Omental fat pad (tissue), 4 donors: ENCODE measurements at places on chromosomes 3 and 15.

DNA sequence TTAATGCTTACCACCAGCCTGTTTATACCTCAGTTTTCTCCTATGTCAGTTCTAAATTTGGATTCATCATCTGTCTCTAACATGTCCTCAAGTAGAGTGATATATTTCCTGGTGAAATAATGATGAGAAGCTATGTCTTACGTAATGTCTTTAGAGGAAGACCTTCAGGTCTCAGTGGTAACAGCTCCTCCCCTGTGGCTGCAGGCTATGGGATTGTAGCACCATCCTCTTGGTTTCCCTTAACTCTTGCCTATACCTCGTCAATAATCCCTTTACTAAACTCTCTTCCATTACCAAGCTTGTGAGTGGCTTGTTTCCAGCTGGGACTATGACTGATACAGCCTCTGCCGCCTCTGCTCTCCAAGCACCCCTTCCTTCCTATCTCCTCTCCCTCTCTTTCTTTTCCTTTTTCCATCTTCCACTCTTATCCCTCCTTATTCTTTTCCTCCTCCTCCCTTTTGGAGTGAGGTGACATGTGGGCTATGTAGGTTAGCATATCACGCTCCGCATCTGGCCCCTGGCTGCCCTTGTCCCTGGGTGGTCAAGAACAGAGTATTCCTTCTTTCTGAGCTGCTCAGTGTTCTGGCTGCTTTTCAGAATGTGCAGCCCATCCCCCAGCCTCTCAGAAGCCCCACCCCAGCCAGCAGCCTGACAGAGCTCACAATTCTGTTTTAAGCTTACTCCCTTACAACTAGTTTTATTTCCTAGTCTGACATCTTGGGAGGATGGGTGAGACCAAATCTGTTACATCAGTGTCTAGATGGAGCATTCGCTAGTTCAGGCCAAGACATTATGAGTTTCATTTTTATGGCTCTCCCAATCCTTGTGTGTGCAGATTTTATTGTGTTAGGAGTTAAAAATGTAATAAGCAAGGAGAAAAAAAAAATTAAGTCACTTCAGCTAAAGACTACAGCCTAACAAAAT, 75.0 kb upstream of the RNU6-1 start:
- no peak for DNase-seq

DNA sequence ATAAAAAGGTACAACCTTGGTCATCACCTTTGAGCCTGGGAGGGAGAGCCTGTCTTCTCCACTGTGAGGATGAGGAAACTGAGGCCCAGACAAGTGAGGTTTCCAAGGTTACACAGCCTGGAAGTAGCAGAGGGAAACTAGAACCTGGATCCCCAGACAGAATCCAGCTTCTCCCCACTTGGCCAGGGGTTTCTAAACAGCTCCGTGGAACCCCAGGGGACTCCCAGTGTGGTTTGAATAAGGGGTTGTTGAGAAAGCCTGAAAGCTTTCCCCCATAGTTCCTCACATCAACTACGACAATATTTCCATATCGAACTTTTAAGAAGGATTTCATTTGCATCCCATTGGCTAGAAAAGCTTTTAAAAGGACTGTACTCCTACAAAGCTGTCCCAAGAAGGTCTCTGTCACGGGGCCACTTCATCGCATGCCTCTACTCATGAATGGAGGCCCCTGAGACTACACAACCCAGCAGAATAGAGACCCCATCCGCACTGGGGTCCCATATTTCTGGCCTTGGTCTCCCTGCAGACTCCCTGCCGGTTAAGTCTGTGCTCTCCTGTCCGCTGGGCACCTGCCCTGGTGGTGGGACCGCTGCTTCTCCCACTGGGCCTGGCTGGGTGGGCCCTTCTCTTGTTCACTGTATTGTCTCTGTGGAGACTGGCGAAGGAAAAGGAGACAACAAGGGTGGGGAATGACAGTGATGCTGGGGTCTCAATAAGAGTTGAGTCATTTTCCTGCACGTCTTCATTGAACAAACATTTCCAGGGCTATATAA, 178.5 kb downstream of the SMAD6 start:
- DNase-seq: no peak

- no peak for DNase-seq
Observed at GRCh38 chr3:111936191-111936841, 42.5 kb upstream of the ABHD10 start.

DNA sequence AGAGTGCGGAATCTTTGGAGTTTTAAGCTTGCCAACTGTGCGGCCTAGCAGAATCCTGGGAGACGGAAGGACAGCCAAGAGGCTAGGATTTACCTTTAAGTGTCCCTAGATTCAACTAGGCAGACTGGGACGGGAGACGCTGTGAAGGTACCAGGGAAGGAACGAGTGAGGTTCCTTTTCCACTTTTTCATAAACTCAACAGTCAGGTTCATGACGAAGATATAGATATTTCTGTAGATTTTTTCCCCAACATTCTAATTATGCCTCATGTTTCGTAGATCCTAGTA, 564 bp upstream of the GABPB1 start:
- no peak for DNase-seq

DNA sequence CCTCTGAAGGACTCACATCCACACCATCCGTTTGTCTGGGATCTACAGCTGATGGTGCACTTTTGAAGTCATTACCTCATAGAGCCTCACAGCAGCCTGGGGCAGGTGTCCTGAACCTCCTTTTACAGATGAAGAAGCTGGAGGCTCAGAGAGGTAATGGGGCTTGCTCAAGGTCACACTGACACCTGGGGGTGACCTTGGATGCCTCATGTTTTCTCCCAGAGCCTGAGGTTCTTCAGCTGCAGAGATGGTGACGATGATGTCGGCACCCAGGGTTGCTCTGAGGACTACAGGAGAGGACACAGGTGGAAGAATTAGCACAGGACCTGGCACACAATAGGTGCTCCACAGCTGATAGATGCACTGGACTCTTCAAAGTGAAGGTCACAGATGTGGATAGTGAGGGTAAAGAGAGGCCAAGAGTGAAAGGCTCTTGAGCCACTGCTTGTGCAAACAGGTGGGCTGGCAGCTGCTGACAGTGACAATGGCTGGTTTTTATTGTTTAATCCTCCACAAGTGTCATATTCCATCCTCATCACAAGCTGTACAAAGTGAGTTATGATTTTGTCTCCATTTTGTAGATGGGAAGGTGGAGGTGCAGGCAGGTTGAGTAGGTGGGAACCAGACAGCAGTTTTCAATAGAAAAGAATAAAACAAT, 17.4 kb upstream of the ATP2B2 start:
- DNase-seq: no peak

DNA sequence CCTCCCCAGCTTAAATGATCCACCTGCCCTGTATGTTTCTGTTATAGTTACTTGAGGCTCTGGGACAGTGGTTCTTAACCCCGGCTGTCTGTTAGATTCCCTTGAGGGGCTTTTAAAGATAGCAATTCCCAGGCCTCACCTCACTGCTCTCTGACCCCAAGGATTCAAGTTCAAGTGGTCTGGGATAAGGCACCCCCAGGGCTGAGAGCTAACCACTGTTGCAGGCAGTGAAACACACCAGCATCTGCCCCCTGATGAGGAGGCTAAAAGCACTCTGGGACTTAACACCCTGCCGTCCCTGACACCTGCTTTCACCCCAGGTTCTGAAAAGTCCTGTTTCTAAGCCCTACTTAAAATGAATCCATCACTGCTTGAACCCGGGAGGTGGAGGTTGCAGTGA, 103.7 kb downstream of the LRRK1 start:
- no peak for DNase-seq

- DNase-seq: no peak
Observed at GRCh38 chr15:88615303-88616107, 5.6 kb upstream of the AEN start.

DNA sequence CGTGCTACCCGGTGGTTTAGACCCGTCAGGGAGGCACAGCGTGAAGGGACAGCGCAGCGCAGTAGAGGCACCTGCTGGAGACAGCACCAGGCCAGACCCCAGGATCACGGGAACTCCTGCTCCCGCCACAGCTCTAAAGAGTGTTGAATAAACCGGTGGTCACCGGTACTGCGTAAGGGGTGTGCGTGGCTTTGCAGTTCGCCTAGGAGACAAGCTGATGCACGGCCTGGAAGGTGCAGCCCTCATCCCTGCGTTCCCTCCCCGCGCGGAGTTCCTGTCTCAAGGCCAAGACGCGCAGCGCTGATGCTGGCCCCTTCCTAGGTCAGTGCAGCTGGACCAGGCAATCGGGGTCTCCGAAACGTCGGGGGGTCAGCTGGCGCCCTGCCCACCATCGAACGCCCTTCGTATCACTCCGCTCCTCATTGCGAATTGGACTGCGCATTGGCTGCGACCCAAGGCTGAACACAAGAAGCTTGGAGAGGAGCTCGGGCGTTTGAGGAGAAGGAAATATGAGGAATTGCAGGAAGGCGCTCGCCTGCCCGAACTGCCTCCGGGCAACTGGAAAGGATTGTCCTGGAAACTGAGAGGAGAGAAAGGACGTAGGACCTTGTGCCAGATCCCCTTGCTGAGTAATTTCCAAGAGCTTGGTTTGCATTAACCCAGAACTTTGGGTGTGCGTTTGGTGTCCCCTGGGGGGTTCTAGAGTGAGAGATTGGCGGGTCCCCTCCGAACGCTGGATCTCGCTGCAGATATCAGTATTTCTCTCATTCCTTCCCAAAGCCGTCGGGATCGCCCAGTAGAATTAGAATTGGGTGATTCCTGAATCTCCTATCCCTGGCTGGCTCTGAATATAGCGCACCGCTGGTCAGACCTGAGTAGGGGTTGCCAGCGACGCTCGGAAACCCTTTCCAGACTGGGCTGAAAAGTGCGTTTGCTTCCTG, 2.3 kb upstream of the SOX14 start:
- DNase-seq: no peak

DNA sequence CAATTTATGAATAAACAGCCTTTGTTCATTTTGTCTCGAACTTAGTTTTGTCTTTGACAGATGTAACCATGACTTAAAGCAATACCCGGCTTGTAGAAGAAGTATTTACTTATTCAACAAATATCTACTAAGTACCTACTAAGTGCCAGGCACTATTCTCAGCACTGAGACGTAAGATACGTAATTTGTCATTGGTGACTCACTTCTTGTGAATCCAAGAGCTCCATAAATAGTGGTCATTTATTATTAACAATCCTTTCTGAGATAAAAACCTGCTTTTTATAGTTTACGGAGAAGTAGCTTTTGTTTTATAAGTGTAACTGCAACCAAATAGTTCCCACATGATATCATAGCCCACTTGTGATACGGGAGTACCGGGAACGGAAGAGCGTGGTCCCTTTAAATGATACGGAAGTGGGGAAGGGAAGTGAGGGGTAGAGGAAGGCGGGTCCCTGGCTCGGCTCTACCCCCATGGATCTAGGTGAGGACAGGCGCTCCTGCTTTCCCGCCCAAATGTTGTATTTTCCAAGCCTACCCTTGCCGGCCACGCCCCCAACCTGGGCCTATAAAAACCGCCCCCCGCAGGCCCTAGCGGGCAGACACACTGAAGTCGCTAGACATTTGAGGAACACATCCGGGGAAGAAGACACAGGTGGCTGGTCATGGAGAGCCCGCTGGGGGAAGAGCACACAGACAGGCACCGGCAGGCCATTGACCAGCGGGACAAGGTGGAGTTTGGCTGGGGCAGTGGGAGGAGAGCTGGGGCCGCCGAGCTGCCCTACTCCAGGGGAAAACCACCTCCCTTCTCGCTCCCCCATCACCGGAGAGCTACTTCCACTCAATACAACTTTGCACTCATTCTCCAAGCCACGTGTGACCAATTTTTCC, at the start of gene SAMMSON:
TSS of gene SAMMSON (plus strand) at position 594 of the 888 bp plus-strand sequence.
- no peak for DNase-seq

GRCh38 chr15:97566961-97567360, 393.5 kb upstream of the ARRDC4 start:
- DNase-seq: no peak

DNA sequence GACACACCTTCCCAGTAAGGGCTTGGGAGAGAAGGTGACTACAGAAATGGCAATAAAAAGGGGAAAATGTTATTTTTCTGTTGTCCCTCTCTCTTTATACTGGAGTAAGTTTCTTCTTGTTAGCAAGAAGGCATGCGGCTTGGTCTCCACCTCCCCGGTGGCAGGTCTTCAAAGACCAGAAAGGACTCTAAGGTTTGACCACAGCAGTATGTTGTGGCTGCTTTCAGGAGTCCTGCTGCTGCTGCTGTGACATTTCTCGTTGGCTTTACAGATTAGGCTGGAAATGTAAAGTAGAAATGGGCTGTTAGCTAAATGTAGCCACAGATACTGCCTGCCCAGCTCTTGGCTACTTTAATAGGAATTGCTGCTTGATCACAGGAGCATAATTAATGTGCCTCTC, 175.8 kb upstream of the ZBTB20 start:
- no peak for DNase-seq

- DNase-seq: no peak
Observed at GRCh38 chr3:57164217-57164656, 916 bp downstream of the IL17RD start.

DNA sequence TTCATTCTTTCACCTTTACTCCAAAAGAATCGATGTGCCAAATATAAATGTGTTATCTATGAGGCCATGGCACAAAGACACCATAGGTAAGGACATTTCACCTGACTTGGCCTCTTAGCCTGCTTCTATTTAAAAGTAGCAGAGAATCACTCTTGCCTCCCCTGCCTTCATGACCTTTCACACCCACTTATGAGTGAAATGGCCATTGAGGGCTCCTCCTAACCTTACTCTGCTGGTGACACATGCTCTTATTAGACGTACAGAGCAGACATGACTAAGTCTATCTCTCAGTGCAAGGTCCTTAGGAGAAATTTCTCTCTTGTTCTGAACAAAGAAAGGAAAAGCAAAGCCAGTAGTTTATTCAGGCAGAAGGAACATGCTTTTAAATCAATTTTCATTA, 150.7 kb downstream of the LRTM1 start:
- no peak for DNase-seq

DNA sequence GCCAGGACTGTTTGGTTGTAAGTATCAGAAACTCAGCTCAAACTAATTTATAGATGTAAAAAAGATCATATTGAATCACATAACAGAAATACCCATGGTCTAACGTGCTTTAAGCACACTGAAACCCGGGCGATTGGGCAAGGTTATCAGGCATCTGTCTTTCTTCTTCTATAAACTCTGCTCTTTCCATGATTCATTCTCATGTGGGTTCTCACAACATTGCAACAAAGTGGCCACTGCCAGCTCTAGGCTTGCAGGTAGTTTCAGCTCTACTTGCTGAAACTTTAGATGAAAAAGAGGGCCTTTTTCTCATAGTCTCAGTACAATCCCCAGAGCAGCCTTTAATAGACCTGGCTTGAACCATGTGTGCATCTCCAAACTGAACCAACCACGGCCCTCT, 456.1 kb downstream of the MFSD1 start:
- DNase-seq: no peak

GRCh38 chr3:69970827-69971226, 28.7 kb upstream of the SAMMSON start:
- no peak for DNase-seq
